Stimulated activated CD4-positive, alpha-beta T cell treated with anti-CD3 and anti-CD28 coated beads, Interleukin-2, amount 100 ng/mL, for 24 hours (primary cell): ENCODE measurements at places on chromosomes 13 and 19.

- DNase-seq: no peak
Observed at GRCh38 chr19:23460656-23461055, 65.4 kb upstream of the ZNF91 start.

DNA sequence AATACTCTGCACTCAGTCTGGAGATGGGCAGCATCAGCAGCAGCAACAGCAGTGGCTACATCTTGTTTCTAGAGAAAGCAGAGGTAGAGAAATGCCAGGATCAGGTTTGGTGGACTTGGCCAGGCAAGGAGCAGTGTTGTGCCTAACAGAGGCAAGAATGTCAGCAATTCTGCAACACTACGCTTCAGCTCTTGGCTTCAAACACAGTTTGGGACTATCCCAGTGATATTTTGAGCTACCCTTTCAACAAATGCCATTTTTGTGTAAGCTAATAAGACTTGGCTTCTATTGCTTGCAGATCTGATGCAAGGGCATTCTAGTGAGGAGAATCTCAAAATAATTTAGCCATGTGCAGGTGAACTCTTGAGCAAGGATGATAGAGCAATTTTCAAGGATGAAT is 271.3 kb downstream of the PCDH20 start:
- DNase-seq: no peak

DNA sequence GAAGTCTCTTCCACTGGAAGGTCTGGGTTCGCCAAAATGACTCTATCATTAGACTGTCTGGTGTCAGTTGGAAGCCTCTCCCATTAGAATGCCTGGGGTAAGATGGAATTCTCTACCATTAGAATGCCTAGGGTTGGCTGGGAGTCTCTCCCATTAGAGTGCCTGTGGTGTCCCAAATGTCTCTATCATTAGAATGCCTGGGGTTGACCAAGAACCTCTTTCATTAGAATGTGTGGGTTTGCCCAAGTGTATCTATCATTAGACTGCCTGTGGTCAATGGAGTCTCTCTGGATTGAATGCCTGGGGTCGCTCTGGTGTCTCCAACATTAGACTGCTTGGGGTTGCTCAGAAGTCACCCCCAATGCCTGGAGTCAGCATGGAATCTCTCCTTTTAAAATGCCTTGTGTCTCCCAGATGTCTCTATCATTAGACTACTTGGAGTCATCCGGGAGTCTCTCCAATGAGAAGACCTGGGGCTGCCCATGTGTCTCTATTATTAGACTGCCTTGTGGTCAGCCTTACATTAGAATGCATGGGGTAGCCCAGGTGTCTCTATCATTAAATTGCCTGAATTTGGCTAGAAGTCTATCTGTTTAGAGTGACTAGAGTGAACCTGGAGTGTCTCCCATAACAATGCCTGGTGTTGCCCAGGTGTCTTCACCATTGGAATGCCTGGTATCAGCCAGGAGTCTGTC is 1518.4 kb downstream of the UQCRFS1 start:
- DNase-seq: no peak

- no peak for DNase-seq
Observed at GRCh38 chr13:105008604-105009003, 1526.9 kb downstream of the EFNB2 start.

- DNase-seq: no peak
Observed at GRCh38 chr19:678791-679388, 2.7 kb downstream of the FSTL3 start.

- DNase-seq: no peak
Observed at GRCh38 chr13:91066745-91067144, 280.7 kb upstream of the MIR17HG start.
